Psoas muscle (tissue), 8 donors: ENCODE measurements at places on chromosomes 7 and 10.

- DNase-seq: no peak
Measured at GRCh38 chr10:114402233-114402632, 2.1 kb downstream of the AFAP1L2 start.

DNA sequence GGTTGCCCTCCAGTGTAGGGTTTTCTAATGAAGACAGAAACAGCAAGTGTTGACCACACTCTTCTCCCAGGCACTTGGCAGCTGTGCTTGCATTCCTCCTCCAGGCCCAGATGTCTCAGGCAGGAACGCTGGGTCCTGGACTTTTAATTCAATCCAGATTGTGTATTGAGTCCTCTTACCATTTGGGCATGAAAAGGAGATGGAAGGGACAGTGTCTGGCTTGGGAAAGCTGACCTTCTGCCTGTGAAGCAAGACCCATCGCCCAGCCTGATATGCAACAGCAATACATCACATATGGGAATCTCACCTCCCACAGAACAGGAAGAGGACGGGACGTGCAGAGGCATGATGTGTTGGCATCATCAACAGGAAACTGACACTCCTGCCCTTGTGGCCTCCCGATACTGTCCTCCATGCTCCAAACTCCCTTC is 174.4 kb upstream of the LYZL2 start:
- DNase-seq: peak; percentile 83

GRCh38 chr7:43764807-43765491 is 6.5 kb downstream of the BLVRA start:
- no peak for DNase-seq

- DNase-seq: no peak
Measured at GRCh38 chr7:116230191-116231005, 20.1 kb downstream of the TES start.

- peak; percentile 33 for DNase-seq
Measured at GRCh38 chr10:30182191-30183054, 123.0 kb upstream of the JCAD start.

- DNase-seq: no peak
Measured at GRCh38 chr10:79266084-79266483, 81.2 kb upstream of the PPIF start.

- DNase-seq: no peak
Measured at GRCh38 chr10:17122052-17122451, 7.6 kb downstream of the CUBN start.

GRCh38 chr10:132099389-132100090 is 33.8 kb downstream of the JAKMIP3 start:
- DNase-seq: no peak

GRCh38 chr7:122561326-122561725 is 137.6 kb downstream of the RNF133 start:
- no peak for DNase-seq

- no peak for DNase-seq
Measured at GRCh38 chr10:48439581-48440041, 133.1 kb downstream of the MAPK8 start.

DNA sequence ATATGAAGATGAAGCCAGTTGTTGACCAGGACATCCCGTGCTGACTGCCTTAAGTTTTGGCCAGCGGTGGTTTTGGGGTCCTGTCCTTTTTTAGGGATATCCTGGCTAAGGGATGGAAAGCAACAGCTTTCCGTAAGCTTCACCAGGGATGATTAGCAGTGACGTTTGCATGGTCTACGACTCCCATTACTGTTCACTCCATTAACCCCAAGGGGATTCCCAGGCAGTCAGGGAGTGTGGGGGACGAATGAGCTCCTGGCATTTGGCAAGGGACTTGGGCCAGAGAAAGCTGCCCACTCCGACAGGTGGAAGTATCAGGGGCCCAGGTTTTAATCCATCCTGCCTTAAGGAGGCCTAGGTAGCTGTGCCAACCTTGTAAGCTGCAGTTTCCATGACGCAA is 66.8 kb downstream of the ITGB1 start:
- DNase-seq: no peak

- DNase-seq: peak; percentile 37
Measured at GRCh38 chr10:5502061-5502521, 2.7 kb upstream of the CALML5 start.

DNA sequence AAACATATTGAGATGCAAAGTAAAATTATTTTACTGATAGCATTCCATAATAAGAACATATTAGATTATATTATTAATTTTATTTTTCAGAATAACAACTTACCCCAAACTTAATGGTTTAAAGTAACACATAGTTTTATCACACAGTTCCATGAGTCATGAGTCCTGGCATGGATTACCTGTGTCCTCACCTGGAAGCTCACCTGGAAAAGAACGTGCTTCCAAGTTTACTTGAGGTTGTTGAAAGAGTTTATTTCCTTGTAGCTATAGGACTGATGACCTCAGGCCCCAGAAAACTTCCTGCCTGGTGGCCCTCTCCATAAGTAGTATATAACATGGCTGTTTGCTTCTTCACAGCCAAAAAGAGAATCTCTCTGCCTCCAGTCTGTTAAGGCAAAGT is 254.6 kb downstream of the TFEC start:
- DNase-seq: no peak

DNA sequence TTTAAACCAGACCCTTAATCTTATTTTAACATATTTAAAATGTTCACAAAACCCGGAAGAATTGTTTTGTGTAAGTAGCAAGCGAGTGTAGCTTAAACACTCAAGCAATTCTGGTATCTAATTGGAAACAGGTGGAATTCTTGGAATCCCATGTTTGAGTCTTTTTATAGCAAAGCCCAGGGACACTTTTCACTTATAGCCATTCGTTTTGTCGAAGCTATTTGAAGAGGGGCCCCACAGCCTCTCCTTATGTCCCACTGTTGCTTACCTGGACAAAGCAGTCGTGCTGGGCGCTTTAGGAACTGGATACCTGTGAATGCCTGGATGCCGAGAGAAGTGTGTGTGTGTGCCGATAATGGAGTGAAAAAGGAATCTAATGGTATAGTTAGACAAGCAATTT is 3.3 kb downstream of the CUX1 start:
- DNase-seq: no peak

- no peak for DNase-seq
Measured at GRCh38 chr10:52940921-52941320, 168.3 kb upstream of the MBL2 start.

GRCh38 chr10:79241990-79242619 is 105.2 kb upstream of the PPIF start:
- peak; percentile 83 for DNase-seq

GRCh38 chr10:132402781-132403241 is 5.8 kb downstream of the PWWP2B start:
- DNase-seq: peak; percentile 7

GRCh38 chr10:48554656-48555055 is 50.2 kb downstream of the ARHGAP22 start:
- DNase-seq: no peak

GRCh38 chr10:77386365-77386764 is 251.2 kb downstream of the KCNMA1 start:
- no peak for DNase-seq

DNA sequence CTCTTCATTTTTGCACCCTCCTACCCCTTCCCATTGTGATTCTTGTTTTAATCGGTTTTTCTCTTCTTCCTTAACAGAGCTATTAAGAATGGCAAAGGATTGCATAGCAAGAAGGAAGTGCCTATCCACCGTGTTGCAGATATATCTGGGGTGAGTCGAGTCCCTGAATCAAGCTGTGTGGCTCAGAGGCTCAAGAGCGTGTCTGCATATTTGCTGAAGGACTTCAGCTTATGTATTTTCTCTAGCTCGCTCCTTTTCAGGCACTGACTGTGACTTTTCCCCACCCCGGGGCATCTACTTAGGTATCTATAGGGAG is 126.6 kb downstream of the LRRC4 start:
- DNase-seq: no peak

DNA sequence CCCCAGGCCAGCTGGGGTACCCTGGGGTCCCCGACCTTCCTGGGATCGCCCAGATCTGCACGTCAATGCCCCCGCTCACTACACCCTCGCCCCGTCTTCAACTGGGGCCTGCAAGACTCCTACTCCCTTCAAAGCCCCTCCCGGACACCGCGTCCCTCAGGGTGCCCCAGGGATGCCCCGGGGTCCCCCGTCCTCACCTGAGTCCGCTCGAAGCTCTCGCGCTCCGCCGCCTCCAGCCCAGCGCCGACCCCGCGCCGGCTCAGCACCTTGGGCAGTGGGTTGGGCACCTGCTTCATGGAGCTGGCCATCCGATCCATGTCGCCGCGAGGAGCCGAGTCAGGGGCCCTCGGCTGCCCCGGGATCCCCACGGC is at the start of gene HIP1:
Gene HIP1, minus strand, starts transcription at position 338 of the 371 bp plus-strand sequence. Its CDS starts 21 bp downstream, at position 317.
- DNase-seq: no peak
